ENCODE measurements at places on chromosomes 6 and 20.

DNA sequence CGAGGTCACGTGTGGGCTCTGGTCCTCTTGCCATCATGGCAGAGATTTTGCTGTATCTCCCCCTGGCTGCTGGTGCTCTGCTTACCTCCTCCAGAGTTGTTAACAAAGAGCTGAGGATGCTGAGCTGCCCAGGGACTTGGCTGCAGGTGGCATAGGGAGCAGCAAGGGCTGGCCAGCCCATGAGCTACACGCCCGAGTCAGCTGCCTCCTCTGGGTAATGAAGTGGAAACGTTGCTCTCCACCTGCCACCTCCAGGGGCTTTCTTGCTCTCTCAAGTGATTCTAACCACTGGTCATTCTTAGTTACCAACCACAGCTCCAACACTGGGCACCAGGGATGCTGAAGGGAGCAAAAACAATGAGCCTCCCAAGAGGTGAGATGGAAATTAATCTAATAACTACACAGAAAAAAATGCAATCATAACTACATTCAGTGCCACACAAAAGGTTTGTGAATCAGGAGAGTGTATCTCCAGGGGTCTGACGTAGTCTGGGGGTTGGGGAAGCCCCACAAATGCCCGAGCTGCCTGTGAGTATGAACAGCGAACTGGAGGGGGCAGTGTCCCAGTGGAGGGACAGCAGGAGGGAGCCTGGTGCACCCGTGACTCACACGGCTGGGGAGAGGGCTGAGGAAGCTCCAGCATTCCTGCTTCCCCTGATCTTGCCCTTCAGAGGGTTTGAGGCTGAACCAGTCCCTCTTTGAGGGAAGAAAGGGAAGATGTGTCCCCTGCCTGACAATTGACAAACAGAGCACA lies 78.7 kb downstream of the CDH26 start:
- DNase-seq: no peak

- no peak for DNase-seq
Observed at GRCh38 chr20:61125546-61126180, 126.4 kb upstream of the CDH4 start.

DNA sequence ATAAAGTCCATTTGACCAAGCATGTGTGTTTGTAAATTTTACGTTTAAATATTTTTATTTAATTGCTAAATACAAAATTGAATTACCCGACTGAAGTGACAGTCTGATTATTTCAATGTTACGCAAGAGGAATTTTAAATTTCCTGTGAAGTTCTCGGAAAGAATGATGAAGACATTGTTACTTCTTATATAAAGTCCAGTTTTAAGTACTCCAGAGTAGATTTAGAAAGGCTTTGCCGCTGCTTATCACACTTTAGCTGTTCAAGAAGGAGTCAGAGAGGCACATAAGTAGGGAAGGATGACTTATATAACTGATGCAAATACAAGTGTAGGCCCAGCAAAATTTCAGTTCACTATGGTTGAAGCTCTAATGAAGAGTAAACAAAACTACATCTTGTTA lies 265.1 kb upstream of the CITED2 start:
- no peak for DNase-seq

- DNase-seq: no peak
Observed at GRCh38 chr6:38021029-38021428, 201.5 kb downstream of the ZFAND3 start.

GRCh38 chr20:62644802-62645496 lies 2.6 kb downstream of the SLCO4A1 start:
- DNase-seq: no peak

DNA sequence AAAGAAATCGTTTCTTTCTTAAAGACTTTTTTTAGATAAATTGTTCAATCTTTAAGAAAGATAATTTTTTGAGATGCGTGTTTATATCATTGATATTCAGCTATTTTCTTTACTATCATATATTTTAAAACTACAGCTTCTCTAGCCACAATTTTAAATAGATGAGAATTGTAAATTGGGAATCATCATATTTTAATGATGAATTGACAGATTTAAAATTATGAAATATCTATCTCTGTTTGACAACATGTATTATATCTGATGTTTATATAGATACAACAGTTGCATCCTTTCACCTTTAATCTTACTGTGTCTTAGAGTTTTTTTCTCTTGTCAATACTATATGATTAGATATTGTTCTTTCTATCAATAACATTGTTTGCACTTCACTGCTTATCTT lies 762.3 kb upstream of the GJE1 start:
- DNase-seq: no peak

DNA sequence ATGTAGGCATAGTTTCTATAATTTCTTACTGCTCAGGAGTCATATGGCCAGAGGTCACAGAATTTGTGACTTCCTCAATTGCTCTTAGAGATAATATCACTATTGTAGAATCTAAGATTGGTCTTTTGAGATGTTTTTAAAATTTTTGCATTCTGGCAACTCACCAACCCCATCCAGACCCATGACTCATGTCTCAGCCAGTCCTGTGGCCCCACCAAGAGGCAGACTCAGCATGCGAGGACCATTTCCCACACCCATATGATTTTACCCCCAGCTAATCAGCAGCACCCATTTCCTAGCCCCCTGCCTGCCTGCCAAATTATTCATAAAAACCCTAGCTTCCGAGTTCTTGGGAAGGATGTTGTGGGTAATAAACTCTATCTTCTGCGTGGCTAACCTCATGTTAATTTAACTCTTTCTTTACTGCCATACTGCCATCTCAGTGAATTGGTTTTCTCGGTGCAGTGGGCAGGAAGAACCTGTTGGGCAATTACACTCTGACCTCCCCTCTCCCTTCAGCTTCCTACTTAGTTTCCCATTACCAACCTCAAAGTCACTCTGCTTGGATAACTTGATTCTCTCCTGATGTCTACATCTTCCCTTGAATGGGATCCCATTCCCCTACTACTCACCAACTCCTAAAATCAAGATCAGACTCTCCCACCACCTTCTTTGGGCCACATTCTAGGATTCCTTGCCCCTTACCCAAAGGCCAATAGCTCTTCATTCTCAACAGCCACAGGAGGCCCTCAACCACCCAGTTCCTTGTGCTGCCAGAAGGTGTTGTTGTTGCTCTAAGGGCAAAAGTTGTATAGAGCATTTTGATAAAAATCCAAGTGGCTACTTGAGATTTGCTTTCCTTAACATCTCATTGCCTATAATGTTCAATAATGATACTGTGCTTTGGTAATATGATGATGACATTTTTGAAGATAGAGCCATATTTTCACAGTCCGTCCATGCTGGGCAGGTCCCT lies 16.2 kb upstream of the IYD start:
- no peak for DNase-seq

- no peak for DNase-seq
Observed at GRCh38 chr6:163570579-163571231, 156.2 kb downstream of the QKI start.

DNA sequence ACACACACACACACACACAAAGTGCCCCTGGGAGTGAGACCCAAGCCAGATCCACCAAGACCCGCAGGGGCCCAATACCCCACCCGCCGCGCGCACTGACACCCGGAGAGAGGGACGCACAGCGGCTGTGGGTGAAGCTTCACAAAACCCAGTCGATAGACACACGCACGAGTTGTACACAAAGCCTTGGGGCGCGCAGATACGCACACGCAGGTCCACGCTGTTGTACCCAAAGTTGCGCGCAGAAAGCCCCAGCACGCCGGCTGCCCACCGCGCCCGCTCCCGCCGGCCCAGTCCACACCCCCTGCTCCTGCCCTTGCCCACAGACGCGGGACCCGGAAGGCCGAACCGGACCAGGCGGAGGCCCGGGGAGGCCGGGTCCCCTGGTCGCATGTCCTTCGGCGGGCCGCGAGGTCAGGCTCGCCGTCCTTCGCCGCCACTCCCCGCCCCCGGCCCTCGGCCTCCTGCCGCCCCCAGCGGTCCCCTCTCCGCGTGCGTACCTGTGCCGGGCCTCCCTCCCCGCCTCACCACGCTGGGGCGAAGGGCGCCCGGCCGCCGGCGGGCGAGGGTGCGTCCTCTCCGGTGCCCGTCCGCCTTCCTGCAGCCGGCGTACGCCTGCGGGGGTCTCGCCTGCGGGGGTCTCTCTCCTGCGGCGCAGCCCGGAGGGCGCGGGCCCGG lies at the start of gene TMEM74B:
Gene TMEM74B, minus strand, starts transcription at position 344 of the 678 bp plus-strand sequence. CDS start 1,180 bp downstream, outside the sequence.
- no peak for DNase-seq

DNA sequence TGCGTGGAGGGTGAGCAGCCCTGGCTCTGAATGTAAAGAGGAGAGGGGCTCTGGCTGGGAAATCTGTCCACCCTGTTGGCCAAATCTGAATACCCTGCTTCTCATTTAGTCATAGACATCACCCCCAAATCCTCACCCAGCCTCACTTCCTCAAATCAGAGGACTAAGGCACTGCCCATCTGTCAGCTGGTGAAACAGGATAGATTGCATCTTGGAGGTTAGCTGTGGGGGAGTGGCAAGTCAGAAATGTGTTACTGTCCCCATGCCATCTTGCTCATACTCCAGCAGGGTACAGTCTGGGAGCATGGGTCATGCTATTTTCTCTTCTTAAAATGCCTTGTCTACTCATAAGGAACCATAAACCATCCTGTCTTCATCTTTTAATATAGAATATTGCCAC lies 9.5 kb upstream of the DTNBP1 start:
- DNase-seq: no peak

DNA sequence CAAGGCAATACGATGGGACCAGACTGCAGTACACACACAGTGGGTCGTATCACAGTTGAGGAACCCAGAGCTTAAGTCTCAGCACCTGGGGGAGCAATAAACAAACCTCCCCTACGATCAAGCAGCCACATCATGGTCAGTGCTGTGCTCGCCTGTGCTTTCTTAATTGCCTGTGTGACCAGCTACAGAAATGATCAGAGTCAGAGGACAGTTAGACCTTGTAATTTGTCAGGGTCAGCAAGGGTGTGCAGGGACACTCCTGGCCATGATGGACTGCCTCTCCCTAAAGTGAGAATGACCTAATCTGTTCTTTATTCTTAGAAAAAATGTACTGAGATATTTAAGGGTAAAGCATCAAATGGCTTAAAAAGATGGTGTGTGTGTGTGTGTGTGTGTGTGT lies 78.4 kb downstream of the OPRM1 start:
- DNase-seq: no peak

DNA sequence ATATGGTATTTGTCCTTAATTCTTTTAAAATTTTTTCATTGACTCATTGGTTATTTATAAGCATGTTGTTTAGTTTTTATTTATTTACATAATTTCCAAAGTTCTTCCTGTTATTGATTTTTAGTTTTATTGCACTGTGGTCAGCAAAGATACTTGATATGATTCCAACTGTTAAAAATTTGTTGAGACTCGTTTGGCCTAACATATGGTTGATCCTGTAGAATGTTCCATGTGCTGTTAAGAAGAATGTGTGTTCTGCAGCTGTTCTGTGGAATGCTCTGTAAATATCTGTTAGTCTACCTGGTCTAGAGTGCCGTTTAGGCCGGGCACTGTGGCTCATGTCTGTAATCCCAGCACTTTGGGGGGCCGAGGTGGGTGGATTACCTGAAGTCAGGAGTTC lies 197.7 kb downstream of the CD109 start:
- DNase-seq: no peak

DNA sequence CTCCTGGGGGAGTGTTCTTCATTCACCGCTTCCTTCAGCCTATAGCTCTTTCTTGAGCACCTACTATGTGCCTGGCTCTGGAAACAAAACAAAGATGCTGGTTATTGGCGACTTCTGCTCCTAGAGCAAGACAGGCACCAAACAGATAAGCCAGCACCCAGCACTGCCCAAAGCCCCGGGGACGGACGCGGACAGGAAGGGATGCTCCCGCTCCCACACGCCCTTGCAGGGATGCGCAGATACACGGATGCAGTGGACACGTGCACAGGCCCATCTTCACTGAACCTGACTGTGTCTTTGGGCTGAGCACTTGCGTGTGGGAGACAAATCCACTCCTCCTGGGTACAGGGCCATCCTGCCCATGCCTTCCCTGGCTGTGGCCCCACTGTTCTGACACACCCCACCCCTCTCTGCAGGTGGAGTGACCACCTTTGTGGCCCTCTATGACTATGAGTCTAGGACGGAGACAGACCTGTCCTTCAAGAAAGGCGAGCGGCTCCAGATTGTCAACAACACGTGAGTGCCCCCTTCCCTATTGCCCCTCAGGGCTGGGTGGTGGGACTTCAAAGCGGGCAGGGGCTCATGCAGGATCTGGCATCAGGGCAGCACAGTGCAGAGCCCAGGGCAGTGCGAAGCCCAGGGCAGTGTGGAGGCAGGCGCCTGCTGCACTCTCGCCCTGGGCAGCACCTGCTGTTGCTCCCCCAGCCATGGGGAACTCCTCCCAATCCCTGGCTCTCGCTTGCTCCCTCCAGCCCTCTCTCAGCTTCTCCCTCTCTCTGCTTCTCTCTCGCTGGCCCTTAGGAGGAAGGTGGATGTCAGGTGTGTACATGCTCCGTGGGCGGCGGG lies 39.9 kb downstream of the SRC start:
- DNase-seq: no peak

DNA sequence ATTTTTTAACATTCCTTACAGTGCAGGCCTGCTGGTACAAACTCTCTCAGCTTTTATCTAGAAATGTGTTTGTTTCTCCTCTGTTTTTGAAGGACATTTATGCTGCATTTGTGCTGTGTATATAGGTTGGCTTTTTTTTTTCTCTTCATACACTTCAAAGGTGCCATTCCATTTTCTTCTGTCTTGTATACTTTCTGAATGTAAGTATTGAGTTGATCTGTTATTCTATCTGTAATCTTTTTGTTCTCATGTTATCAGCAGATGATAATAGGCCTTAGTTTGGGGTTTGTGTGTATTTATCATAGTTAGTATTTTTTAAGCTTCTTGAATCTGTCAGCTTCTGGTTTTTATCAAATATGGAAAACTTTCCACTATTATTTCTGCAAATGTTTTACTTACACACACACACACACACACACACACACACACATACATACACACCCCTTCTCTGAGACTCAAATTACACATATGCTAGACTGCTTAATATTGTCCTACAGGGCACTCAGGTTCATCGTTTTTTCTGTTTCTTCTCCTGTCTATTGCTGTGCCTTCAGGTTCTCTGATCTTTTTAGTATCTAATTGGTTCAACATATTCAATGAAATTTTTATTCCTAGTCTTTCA lies 74.6 kb downstream of the RPP40 start:
- no peak for DNase-seq

DNA sequence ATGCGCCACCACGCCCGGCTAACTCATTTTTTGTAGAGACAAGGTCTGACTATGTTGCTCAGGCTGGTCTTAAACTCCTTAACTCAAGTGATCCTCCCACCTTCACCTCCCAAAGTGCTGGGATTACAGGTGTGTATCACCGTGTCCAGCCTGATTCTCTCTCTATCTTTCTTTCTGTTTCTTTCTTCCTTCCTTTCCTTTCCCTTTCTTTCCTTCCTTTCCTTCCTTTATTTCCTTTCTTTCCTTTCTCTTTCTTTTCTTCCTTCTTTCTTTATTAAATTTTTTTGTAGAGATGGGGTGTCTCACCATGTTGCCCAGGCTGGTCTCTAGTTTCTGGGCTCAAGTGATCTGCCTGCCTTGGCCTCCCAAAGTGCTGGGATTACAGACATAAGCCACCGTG lies 38.7 kb upstream of the MTHFD1L start:
- no peak for DNase-seq

Data from hypothalamus (tissue), 51 donors.